ENCODE measurements at places on chromosomes 5 and 9.

DNA sequence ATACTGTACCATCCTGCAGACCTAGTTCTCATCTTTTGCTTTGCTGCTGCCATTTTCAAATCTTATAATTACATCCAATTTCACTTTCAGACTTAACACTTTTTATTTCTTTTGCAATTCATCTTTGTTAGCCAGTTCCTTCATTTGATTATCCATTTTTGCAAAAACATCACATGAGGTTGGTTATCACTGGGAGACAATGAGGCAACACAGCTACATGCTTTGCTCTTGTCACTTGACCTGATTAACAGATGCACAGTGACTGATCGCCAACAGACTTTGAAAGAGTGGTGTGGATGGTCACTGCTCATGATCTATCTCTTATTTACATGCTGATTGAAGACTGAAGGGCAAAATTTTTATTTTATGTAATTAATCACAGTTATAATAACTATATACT is 17.0 kb upstream of the RNF20 start:
- DNase-seq = no peak

- DNase-seq = peak; percentile 38
These were observed 32.0 kb downstream of the OR2V1 start for GRCh38 chr5:181098762-181099601.

DNA sequence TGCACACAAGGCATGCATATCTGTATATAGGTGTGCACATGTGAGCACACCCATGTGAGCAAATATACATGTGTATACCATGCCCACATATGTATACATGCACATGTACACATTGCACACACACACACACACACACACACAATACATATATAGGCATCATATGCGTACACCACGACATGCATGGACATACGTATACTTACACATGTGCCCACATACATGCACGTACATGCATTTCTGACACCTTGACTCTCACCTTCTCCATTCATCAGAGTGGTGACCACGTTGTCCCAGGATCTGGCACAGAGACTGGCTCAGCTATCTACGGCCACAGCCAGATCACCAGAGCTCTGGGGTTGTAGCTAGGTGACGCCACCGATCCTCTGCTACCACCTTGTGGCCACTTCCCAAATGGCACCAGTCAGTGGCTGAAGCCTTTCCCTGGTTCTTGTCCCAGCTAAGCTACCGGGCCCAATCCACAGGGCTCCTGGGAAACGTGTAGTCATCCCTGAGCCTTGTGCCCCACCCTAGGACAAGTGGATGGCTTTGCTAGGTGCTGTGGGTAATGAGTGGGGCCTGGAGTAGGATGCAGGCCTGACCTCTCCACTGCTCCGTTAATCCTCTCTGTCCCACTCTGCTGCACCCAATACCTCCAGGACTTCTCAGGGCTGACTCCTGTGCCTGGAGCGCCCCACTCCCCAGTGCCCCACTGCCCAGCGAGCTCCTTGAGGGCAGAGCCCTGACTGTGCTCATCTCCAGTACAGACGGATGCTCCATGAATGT is 194.4 kb downstream of the RGS3 start:
- DNase-seq = peak; percentile 87

GRCh38 chr9:78014776-78015175 is 16.8 kb downstream of the GNAQ start:
- DNase-seq = peak; percentile 61

GRCh38 chr9:128706671-128707381 is 4.5 kb downstream of the PKN3 start:
- no peak for DNase-seq

DNA sequence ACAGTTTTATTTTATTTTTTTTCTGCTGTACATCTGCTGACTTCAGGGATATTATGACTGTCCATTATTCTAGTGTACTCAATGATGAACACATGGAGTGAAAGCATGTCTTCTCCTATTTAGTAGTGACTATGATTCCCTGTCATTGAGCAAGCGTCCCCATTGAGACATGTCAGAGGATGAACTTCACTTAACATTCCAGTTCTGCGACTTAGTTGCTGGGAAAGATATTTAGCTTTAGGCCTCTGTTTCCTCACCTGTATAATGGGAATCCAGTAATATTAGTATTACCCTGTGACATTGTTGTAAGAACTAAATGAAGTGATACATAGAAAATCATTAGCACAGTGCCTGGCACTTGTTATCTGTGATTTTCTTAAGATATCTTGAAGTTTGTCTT is 144.8 kb upstream of the DHFR start:
- no peak for DNase-seq

DNA sequence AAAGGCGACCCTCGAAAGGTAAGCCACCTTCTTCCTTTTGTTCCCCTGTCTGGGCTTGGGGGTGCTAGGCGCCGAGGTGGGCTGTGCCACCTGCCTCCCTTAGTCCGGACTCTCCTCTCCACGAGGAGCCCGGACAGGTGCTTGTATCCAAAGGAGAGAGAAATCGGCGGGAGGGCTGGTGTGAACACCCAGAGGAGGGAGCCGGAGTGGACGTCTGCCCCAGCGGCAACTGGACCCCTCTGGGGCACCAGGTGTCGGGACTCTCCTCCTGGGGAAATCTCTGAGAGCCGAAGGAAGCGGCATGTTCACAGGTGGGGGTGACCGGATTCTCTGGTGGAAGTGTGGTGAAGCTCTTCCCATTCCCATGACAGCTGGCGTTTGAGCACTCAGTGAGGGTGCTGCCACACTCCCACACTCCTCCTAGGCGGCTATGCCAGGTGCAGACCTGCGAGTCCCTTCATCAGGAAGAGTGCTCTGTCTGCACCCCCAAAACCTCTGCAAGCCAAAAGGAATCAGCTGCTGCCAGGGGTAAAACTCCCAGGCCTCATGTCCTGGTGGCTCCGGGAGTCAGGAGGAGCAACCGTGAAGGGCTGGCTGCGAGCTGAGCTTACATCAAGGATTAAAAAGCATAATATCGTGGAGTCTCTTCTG is 921 bp downstream of the KCNIP1 start:
- no peak for DNase-seq

DNA sequence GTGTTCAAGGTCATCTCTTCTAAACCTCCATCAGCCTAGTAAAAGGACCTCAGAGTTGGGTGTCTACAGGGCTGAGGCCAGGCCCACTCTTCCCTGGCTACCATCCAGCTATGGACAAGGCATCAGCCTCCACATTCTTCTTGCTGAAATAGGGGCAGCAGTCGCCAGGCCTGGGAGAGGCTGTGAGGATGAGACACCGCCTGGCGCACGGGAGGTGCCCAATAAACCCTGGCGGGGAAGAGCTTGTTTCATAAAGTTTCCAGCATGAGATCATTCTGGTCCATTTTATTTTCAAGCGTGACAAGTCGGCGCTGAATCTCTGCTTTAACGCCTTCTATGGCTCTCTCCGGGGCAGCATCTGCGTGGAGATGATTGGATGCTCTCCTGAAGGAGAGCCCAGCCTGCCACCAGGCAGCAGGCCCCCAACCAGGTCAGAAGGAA is 153.4 kb downstream of the OLFM1 start:
- DNase-seq = no peak

- DNase-seq = no peak
These were observed 687.6 kb downstream of the CETN3 start for GRCh38 chr5:89721931-89722330.

GRCh38 chr5:74492230-74492629 is 148.3 kb downstream of the ENC1 start:
- DNase-seq = no peak

DNA sequence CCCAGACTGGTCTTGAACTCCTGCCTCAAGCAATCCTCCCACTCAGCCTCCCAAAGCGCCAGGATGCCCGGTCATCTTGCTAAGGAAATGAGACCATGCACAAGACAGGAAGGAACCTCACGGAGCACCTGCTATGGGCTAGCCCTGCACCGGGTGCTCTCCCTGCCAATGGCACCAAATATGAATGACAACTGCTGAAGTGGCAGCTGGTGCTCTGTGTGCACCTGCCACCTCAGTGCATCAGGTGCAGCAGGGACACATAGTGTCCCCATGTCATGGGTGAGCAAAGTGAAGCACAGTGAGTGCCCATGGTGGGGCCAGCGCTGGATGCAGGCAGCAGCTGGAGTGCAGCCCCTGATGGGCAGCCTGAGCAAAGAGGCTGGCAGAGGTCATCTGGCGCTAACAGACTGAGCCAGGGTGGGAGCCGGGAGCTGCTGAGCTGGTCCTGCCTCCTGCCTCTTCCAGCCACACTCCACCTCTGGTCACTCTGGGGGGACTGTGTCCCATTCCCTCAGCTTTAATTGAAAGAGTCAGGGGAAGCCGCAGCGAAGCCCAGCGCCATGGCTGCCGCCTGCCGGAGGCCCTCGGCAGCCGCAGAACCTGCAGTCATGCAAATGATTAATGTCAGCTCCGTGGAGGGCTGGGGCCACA is 46.4 kb downstream of the BARX1 start:
- DNase-seq = no peak

DNA sequence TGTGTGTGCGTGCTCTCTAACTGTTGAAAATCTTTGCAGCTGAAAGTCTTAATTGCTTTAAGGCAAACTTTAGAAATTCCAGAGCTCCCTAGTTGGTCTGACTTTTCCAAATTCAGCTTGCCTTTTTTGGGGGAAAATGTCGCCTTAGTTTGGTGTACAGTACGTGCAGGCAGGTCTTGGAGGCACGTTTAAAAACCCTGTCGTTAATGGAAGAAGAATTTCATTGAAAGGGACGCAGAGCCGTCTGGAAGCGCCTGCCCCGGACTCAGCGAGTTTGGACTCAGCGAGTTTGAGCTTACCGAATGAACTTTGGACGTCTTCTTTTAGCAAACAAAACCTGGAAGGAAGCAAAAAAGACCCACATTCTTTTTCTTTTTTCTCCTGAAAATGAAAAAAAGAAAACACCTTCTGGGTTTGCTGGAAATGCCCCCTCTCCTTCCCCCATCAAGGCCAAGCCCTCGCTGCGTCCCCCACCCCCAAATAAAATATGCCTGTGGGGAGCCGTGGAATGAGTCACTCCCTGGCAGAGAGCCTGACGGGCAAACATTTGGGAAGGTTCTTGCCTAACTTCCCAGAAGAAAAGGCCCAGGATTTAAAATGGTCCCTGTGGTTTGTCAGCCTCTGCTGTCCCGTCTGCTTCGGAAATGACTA is 1.5 kb downstream of the NEK6 start:
- peak; percentile 91 for DNase-seq

DNA sequence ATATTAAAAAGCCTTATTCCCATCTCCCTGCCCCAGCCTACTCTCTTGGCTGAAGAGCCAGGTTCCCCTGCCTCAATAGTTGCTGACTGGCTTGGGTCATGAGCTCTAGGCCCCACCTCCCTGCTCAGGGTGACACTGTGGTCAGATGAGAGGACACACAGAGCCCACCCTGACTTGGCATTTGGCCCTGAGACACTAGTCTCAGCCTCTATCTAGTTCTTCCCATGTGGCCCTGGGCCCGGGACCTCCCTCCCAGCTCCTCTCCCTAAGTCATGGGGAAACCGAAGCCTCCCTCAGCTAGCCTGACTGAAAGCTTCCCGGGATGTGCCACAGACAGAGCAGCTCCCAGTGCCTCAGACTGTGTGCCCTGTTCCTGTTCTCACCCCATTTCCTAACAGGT is 5.8 kb upstream of the MYOZ3 start:
- no peak for DNase-seq

DNA sequence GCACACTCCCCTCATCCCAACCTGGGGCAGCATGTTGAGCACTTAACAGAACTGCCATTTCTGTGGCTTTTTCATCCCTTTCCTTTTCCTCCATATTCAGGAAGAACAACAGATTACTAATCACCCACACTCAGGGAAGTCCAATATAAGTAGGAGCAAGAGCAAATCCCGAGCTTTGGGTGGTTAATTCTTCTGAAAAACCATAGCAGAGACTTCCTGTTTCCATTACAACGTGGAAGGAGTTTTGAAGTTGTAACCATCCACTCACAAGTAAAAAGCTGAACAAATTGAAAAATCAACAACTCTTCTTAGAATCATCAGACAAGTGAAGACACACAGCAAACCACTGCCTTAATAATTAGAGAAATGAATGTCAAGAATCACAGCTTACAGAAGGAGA is 8.2 kb downstream of the CTSL start:
- DNase-seq = no peak

DNA sequence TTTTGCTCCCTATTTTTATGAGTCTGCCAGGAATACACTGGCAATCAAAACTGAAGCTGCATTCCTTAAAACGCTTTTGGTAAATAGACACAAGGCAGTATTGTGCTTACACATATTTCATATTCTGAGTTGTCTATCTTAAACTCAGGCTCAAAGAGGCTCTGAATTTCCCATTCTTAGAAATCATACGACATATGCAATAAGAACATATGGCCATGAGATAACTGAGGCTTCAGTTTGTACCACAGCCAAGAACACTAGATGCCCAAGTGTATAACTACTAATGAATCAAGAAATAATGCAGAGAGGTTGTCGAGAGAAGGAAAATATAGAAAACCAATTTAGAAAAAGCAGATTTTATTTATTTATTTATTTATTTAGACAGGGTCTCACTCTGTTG is 357.4 kb downstream of the NDUFS4 start:
- DNase-seq = no peak

- peak; percentile 40 for DNase-seq
These were observed 39.3 kb downstream of the RAI14 start for GRCh38 chr5:34695275-34696027.

- DNase-seq = no peak
These were observed 379.1 kb upstream of the SMC2 start for GRCh38 chr9:103714992-103715391.

GRCh38 chr5:14696057-14696456 is 31.5 kb downstream of the OTULIN start:
- no peak for DNase-seq

GRCh38 chr9:36143245-36143641 is 6.7 kb downstream of the GLIPR2 start:
- DNase-seq = no peak

GRCh38 chr9:111986035-111986556 is 89.5 kb downstream of the UGCG start:
- DNase-seq = no peak

- DNase-seq = peak; percentile 43
These were observed 149.1 kb upstream of the KLF4 start for GRCh38 chr9:107638521-107639310.

- no peak for DNase-seq
These were observed 399.1 kb downstream of the MAN2A1 start for GRCh38 chr5:110088676-110089436.

DNA sequence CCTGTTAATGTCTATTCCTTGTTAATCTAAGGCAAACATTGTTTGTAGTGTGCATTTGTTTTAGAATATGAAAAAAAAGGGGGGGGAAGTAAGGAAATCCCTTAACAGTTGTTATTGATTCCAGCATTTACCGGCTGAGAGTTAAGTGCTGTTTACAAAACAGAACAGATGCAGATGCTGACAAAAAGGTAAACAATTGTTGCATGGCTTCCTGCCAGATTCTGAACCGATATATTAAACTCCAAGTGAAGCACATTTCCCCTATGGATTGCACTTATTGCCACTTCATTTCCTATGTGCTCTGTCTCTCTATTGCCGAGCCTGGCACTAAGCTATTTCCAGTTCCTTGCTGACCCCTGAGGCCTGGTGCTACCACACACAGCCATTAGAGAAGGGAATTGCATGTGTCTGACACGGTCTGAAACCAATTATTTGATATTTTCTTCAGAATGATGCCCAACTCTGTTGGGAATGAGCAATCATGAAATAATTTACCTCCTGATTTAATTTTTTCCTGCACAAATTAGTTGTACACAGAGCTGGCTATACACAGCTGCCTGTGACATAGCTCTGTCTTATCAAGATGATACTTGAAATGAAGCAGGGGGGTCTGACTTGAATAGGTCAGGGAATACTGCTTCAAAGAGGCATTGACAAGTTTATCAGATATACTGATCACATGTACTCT is 109.8 kb downstream of the KIAA0825 start:
- DNase-seq = no peak

GRCh38 chr5:158154226-158155005 is 295.5 kb upstream of the CLINT1 start:
- peak; percentile 76 for DNase-seq

GRCh38 chr5:31561946-31562345 is 29.8 kb downstream of the C5orf22 start:
- no peak for DNase-seq
